Stimulated activated CD4-positive, alpha-beta T cell treated with anti-CD3 and anti-CD28 coated beads, Interleukin-1b, Interleukin-23, amount 100 ng/mL, for 4 hours (primary cell): ENCODE measurements at places on chromosomes 1 and 21.

DNA sequence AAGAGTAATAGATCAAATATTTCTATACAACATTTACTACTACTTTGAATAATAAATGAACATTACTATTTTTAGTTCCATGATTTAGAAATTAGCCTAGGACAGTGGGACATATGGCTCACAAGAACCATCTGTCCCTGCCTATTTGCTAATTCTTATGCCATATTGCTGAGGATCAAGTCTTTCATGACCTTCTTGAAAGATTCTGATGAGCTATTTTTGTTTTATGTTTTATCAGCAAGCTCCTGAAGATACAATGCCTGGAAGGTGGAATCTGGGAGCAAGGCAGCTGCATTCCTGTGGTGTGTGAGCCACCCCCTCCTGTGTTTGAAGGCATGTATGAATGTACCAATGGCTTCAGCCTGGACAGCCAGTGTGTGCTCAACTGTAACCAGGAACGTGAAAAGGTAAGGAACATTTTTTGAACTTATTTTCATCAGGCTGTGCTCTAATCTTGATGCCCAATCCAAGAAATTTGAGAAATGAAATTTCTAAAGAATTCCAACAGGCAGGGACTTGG lies 326.7 kb downstream of the PAPPA2 start:
- no peak for DNase-seq

GRCh38 chr1:85692730-85693314 lies 15.4 kb downstream of the ZNHIT6 start:
- DNase-seq = no peak

GRCh38 chr1:211833174-211833820 lies 2.7 kb upstream of the LPGAT1 start:
- no peak for DNase-seq

GRCh38 chr21:37763298-37763697 lies 153.0 kb downstream of the KCNJ6 start:
- DNase-seq = no peak

DNA sequence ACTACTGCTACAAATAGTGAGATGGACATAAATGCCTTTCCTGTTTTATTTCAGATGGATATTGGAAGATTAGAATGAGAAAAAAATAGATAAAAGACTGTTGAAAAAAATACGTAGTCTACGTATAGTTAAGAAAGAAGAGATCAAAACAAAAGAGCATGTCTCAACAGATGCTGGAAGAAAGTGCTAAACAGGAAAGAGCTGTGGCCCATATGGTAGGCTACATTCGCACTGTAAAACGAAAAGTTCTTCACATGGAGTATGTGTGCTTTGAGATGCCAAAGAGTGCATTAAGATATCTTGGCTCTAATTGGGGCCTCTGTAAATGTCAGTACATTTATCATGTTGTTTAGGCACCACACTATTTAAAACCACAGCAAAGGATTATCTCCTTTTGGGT lies 741.7 kb downstream of the LTN1 start:
- DNase-seq = no peak

DNA sequence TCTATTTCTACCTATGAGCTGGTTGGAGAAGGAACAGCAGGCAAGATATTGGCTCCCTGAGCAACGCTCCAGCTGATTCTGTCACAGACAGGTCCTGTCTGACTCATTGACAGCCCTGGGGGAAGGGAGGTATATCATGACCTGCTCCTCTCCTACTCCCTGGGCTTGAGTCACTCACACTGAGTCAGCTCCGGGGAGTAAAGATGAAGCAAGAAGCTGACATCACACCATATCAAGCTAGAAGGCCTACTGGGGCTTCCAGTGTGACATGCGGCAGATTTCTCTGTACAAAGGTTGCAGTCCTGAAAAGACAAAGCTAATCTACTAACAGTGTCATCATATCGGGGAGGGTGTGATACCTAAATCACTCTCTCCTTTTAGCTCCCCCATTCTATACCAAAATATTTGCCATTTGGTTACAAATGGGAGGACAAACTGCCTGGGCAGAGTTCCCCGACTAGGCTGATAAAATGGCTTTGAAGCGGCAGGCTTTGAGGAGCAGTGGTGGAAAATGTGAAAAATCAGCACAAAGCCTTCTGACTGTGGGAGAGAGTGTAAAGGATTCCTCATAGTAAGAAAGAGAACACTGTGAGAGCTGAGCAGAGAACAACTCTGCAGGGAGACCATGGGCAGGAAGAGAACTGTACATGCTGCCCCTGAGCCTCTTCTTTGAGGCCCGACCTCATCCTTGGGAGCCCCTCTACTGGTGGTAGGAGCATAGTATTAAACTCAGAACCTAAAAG lies 15.5 kb downstream of the PI4KB start:
- DNase-seq = peak; percentile 57

DNA sequence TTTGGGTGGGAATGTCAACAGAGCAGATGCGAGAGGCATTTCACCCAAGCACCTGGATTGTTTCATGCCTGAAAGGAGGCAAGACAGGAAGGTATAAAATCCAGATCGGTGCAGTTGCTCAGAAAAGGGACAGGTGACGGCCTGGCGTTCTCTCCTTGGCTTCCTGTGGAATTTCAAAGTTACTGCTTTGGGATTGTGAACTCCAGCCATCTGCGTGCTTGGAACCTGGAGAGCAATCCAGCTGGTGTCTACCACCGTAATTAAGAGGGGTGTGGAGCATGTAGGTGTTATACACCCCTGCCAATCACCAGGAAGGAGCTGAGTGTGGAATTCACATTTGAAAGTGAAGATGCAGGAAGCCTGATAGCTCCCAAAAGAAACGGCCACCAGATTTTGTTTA lies 286.1 kb downstream of the KIF26B start:
- no peak for DNase-seq

DNA sequence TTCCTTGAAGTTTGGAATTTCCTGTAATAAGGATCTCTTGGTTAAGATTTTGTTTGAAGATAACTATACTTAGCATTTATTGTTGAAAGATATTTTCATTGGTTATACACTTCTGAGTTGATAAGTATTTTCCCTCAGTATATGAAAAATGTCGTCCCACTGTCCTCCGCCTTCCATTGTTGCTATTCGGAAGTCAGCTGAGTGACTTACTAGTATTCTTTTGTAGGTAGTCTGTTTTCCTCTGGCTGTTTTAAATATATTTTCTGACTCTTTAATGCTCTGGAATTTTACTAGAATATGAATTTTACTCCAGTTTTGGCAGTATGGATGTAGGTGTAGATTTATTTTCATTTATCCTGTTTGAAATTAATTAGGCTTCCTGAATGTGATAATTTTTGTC lies 498.7 kb upstream of the NFIA start:
- no peak for DNase-seq

DNA sequence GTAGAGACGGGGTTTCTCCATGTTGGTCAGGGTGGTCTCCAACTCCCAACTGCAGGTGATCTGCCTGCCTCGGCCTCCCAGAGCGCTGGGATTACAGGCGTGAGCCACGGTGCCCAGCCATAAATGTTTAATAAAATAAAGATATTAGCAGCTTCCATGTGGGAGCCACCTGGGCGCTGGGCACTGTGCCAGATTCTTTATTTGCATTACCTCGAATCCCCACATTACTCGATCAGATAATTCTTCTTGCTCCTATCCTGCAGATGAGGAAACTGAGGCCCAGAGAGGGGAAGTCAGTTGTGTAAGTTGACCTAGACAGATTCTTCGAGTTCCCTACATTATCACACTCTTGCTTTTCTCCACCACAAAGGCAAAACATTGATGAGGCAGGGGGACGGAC lies 24.9 kb upstream of the TENT5B start:
- no peak for DNase-seq

GRCh38 chr21:36395353-36396111 lies 10.3 kb downstream of the CHAF1B start:
- DNase-seq = no peak

DNA sequence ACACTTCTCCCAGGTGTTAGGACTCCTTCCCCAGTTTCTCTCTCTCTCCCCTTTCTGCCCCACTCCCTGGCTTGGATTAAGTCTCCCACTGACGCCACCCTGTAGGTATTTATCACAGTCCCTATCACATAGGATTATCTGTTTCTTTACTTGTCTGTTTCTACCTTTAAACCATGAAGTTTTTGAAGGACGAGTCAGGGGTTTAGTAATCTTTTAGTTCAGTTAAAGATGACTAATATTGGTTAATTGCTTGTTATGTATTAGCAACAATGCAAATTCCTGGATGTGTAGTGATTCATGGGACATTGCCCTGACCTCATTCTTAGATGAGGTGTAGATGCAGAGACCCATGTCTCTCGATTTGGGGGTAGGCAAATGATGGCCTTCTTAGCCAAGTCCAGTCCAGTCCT lies 6.4 kb downstream of the LAMC1 start:
- DNase-seq = no peak

DNA sequence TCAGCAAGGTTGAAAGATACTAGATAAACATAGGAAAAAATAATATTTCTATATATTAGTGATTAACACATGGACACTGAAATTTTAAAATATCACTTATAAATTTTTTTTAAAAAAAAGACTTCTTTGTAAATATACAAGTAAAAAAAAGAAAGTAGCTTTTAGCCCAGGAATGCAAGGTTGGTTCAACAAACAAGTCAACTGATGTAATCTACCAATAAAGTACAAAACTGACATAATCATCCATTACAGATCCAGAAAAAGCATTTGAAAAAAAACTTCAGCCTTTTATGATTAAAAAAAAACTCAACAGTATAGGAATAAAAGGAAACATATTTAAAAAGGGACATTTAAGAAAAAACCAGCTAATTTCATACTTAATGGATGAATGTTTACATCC lies 48.4 kb downstream of the TRMT1L start:
- DNase-seq = no peak

DNA sequence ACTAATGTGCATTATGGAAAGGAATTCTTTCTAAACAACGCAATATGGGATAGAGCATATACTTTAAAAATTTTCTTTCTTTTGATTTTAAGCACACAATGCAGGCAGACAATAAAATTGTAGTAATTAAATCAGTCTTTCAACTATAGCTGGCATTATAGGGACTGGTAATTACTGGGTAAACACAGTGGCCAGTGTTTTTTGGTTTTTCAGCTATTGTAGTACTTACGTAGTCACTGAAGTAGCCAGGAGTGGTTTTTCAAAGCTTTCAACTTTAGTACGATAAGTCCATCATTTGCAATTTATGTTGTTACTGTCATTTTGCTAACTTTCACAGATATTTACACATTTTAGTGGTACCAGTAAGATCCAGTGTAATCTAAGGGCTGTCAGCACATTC lies 50.6 kb downstream of the RAB3GAP2 start:
- DNase-seq = no peak

DNA sequence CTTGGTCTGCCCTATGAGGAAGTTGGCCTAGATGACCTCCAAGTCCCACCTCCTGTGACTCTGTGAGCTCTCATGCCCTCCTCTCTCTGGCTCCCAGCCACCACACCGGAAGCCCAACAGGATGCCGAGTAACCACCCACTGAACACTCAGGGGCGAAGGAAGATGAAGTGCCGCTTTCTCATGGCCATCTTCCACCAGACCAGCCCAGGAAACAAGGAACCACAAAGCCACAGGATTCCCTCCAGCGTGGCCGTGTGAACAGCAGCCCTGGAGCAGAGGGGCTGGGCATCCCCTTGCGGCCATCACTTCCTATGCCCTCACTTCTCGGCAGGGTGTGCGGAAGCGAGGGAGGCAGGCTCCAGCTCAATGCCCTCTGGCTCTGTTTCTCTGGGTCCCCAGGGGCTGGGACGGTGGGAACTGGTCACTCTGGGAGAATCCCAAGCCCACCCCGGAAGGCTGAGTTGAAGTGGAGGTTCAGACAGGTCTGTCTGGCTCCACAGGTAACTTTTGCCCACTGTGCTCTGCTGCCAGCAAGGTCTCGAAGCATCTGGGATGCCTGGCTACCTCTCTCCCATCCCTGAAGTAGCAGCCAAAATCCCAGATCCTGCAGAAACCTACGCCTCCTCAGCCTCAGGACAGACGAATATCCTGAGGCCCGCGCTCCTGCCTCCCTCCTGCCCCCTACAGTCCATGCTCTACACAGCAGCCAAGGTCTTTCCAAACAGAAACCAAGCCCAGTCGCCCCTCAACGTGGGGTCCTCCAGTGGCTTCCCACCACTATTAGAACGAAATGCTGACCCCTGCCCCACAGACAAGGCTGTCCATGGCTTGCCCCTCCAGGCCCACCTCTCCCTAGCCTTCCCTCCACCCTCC lies 44.2 kb upstream of the ECE1 start:
- peak; percentile 49 for DNase-seq

DNA sequence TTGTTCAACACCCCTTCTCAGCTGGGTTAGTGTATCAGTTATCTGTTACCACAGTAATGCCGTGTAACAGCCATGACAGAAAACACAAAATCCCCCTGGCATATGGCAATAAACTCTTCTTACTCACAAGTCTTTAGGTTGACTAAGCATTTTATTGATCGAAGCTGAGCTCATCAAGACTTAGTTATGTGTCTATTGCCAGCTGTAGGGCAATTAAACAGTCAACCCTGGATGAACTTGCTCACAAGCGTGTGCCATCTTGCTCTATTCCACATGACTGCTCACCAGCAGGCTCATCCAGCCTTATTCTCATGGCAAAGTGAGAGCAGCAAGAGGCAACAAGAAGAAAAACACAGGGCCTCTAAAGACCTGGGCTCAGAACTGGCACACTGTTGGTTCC lies 333.8 kb upstream of the PTBP2 start:
- DNase-seq = no peak
